ENCODE measurements at places on chromosomes 5 and 9. TPM values are rescaled to one million over a fixed set of nuclear protein-coding genes. Genes with fewer than 3 reads are reported as not detected.

GRCh38 chr5:147591120-147591519 is 81.3 kb upstream of the DPYSL3 start:
- H3K27ac ChIP-seq = no peak overlapping the region
- peak overlapping the region; percentile 40 for H3K4me3 ChIP-seq
- peaks cover 5% of the 10 kb centered on the region for H3K27me3 ChIP-seq

PLPP7 gene
- 11.0 TPM for total RNA-seq

DNA sequence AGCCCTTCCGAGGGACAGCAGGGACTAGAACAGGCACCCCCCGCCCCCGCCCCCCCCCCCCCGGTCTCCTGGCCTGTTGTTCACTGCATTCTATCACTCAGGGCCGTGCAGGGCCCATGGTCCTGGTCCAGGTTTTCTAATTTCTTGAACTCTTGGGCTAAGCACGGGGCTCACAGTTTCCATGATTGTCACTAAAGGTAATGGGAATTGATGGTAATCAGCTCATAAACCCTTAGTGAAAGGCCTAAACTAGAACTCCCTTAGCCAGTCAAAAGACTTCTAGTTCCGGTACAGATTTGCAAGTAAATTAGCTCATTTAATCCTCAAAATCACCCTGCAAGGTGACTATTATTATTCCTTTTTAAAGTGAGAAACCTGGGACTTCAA is 14.7 kb upstream of the PWWP2A start:
- no peaks in the 10 kb centered on the region for H3K36me3 ChIP-seq
- peaks cover 4% of the 10 kb centered on the region for H3K4me1 ChIP-seq
- no peak overlapping the region for H3K4me3 ChIP-seq
- H3K27ac ChIP-seq = no peak overlapping the region
- no peaks in the 10 kb centered on the region for H3K27me3 ChIP-seq

- H3K27ac ChIP-seq = peak within 1 kb of the TSS; percentile 73
- peak; percentile 5 for DNase-seq
- peak within 1 kb of the TSS; percentile 82 for H3K4me3 ChIP-seq
- peaks cover 14% of the 10 kb centered on the region for H3K27me3 ChIP-seq
Measured at GRCh38 chr9:132878695-132879456, at the start of gene SPACA9. Gene SPACA9 (plus strand): TSS chr9:132878898. CDS start chr9:132883948, 5,050 bp downstream.

ARL14EPL gene
- not detected for total RNA-seq

GRCh38 chr5:8550921-8551320 is 682.0 kb downstream of the MTRR start:
- no peak overlapping the region for H3K27ac ChIP-seq
- H3K4me3 ChIP-seq = no peak overlapping the region
- H3K36me3 ChIP-seq = no peaks in the 10 kb centered on the region
- H3K4me1 ChIP-seq = no peaks in the 10 kb centered on the region
- no peak for DNase-seq

- peak; percentile 43 for DNase-seq
- H3K27ac ChIP-seq = peak within 1 kb of the TSS; percentile 93
- H3K4me3 ChIP-seq = peak within 1 kb of the TSS; percentile 89
- H3K4me1 ChIP-seq = peaks cover 75% of the 10 kb centered on the region
- peaks cover 2% of the 10 kb centered on the region for H3K27me3 ChIP-seq
- no peaks in the 10 kb centered on the region for H3K36me3 ChIP-seq
Measured at GRCh38 chr9:69173891-69174615, at the start of gene TJP2. Gene TJP2 (plus strand): TSS chr9:69174277. CDS start chr9:69174373, 96 bp downstream.

ZNF462 gene
- total RNA-seq = 12.6 TPM

DNA sequence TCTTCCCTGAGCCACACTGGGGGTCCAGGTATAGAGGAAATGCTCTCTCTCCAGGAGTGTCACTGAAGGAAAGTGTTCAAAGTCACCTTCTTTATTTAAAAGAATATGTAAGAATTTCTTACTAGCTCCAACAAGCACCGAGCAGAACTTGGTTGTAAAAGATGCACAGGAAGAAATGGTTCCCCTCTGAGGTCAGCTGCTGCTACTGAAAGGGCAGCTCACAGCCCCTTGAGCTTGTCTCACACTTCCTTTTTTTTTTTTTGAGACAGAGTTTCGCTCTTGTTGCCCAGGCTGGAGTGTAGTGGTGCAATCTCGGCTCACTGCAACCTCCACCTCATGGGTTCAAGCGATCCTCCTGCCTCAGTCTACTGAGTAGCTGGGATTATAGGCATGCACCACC is 77.2 kb downstream of the PRRT1B start:
- peaks cover 23% of the 10 kb centered on the region for H3K4me1 ChIP-seq
- H3K27ac ChIP-seq = no peak overlapping the region
- no peak overlapping the region for H3K4me3 ChIP-seq
- H3K27me3 ChIP-seq = no peaks in the 10 kb centered on the region
- DNase-seq = no peak

DNA sequence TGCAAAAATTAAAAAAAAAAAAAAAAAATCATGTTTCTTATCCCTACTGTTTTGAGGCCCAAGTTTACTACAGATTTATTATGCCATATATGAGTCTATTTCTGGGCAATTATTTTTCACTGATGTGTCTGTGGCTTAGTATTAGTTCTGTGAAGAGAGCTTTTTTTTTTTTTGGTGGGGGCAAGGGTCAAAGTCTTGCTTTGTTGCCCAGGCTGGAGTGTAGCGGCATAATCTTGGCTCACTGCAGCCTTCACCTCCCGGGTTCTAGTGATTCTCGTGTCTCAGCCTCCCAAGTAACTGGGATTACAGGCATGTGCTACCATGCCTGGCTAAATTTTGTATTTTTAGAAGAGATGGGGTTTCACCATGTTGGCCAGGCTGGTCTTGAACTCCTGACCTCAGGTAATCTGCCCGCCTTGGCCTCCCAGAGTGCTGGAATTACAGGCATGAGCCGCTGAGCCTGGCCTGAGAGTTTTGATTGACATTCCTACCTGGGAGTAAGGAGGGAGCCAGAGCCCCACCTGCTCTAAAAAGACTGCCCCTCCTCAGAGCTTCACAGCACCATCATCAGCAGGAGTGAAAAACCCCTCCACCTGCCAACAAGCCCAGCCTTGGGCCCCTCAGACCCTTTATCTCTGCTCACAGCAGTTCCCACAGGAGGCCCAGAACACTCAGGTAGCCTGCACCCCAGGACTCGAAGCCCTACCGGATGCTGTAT is 36.1 kb upstream of the JADE2 start:
- H3K27ac ChIP-seq = no peak overlapping the region
- no peaks in the 10 kb centered on the region for H3K4me1 ChIP-seq
- peaks cover 9% of the 10 kb centered on the region for H3K27me3 ChIP-seq
- H3K4me3 ChIP-seq = no peak overlapping the region
- DNase-seq = no peak

GRCh38 chr5:148909040-148909439 is 82.6 kb downstream of the ADRB2 start:
- peak overlapping the region; percentile 4 for H3K4me3 ChIP-seq
- DNase-seq = peak; percentile 79
- H3K27me3 ChIP-seq = no peaks in the 10 kb centered on the region
- H3K27ac ChIP-seq = peak overlapping the region; percentile 94

- DNase-seq = peak; percentile 26
- H3K27me3 ChIP-seq = peaks cover 3% of the 10 kb centered on the region
Measured at GRCh38 chr5:60382716-60383115, 317.2 kb downstream of the DEPDC1B start.

DRD1 gene
- total RNA-seq = not detected

DNA sequence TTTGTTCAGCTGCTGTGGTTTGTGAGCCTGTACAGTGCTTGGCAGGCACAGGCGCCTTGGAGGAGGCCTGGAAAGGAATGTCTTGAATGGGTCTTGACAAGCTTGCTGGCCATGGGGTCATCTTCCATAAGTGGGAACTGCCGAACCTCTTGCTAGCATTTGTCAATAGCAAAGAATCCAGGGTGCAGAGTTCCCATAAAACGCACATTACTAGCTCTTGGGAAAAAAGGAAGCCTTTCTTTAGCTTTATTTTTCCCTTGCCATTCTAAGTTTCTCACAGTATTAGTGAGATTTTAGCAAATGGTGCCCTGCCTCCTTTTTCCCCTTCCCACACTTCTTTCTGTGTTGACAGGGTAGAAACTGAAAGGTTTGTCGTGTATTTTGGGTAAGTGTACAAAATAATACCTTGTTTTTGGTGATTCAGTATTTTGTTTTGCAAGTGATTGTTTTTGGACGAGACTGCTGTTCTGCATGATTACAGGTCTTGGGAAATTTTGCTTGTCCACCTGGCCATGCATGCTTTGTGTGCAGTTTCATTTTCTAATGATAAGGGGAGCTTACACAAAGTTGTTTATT is 82.0 kb downstream of the ADGRV1 start:
- H3K4me1 ChIP-seq = no peaks in the 10 kb centered on the region
- H3K27me3 ChIP-seq = no peaks in the 10 kb centered on the region
- DNase-seq = no peak
- H3K27ac ChIP-seq = no peak overlapping the region

DNA sequence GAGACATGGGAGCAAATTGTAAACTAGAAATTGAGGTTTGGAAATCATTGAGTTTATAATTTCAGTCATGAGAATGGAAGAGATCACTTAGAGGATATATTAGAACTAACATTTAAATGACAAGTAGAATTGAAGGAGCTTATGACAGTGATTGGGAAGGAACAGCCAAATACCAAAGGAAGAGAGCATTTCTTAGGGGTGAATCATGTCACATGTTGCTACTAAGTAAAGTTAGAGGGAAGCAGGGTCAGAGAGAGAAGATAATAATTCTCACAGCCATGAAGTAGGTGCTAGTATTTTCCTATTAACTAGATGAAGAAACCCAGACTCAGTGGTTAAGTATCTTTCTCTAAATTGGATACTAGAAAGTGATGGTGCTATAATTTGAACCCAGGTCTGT is 59.3 kb downstream of the COMMD10 start:
- H3K36me3 ChIP-seq = no peaks in the 10 kb centered on the region
- DNase-seq = peak; percentile 19
- no peaks in the 10 kb centered on the region for H3K4me1 ChIP-seq
- H3K27me3 ChIP-seq = no peaks in the 10 kb centered on the region
- no peak overlapping the region for H3K4me3 ChIP-seq

GRCh38 chr9:14985419-14985818 is 75.2 kb upstream of the FREM1 start:
- H3K36me3 ChIP-seq = no peaks in the 10 kb centered on the region
- no peaks in the 10 kb centered on the region for H3K4me1 ChIP-seq
- peaks cover 5% of the 10 kb centered on the region for H3K27me3 ChIP-seq
- no peak overlapping the region for H3K27ac ChIP-seq

DNA sequence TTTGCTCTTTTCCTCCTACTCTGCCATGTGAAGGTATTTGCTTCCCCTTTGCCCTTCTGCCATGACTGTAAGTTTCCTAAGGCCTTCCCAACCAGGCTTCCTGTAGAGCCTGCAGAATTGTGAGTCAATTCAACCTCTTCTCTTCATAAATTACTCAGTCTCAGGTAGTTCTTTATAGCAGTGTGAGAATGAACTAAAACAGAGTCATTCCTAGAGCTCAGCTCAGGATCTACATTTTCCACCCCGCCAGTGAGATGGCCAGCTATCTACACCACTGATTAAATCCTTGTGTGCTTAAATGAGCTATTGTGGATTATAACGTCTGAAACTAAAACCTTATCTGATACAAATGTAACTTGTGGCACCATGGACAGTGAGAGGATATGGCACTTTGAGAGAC is 55.0 kb downstream of the FRMD3 start:
- H3K27me3 ChIP-seq = peaks cover 2% of the 10 kb centered on the region
- H3K4me3 ChIP-seq = no peak overlapping the region
- H3K27ac ChIP-seq = no peak overlapping the region

CCL28 gene
- total RNA-seq = 0.11 TPM

OBP2B gene
- total RNA-seq = not detected

GRCh38 chr9:119074017-119074416 is 295.2 kb downstream of the BRINP1 start:
- no peaks in the 10 kb centered on the region for H3K27me3 ChIP-seq
- H3K36me3 ChIP-seq = no peaks in the 10 kb centered on the region
- no peak overlapping the region for H3K27ac ChIP-seq
- DNase-seq = no peak
- no peak overlapping the region for H3K4me3 ChIP-seq

DNA sequence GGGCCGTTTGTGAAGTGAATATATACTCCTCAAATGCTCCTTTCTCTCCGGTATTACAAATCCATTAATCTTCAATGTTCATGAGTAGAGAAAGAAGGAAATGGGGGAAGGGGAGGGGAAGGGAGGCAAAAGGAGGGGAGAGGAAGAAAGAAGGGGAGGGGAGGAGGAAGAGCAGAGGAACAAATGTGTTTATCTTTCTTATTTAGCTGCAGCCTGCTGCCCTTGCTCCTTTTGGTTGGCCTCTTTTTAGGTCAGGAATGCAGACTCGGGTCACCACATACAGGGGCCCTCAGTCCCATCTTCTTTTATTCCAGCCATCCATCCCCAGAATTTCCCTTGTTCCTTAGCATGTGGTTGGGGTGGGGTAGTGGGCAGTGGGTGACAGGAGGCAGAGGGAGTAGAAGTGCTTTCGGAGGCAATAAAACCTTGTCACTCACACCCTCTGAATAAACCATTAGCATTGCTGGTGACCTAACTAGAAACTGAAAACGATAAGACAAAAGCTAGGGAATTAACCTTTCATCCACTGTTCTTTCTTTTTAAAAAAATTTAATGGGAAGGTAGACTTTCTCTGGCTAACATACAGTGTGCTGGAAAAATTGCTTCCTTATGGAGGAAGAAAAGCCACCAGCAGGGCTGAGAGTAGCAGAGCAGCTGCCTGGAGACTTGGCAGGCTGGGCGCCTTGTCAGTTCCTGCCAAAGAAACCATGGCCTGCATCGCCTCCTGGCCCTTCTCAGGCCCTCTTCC is 16.8 kb upstream of the PRLR start:
- H3K4me1 ChIP-seq = no peaks in the 10 kb centered on the region
- H3K27ac ChIP-seq = no peak overlapping the region
- no peaks in the 10 kb centered on the region for H3K36me3 ChIP-seq
- H3K27me3 ChIP-seq = peaks cover 12% of the 10 kb centered on the region
- DNase-seq = no peak

- no peaks in the 10 kb centered on the region for H3K4me1 ChIP-seq
- peaks cover 6% of the 10 kb centered on the region for H3K27me3 ChIP-seq
- no peak for DNase-seq
- H3K4me3 ChIP-seq = no peak overlapping the region
- H3K36me3 ChIP-seq = no peaks in the 10 kb centered on the region
Measured at GRCh38 chr9:68825762-68826472, 120.9 kb downstream of the PIP5K1B start.

DNA sequence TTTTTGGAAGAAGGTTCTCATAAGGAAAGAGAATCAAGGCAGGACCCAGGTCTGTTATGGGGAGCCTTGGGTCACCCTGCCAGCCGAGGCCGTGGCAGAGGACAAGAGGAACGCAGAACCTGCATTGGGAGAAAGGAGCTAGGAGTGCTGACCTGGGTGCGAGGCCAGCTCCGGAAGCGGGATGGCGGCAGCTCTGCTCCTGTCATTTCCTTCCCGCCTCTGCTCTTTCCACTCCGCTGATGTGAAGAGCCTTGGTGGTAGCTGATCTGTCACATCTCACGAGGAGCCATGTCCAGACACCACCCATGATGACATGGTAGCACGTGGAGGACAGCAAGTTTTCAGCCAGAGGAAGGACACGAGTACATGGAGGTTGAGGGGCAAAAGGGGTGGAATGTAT is 109.5 kb upstream of the COL5A1 start:
- H3K27me3 ChIP-seq = peaks cover 2% of the 10 kb centered on the region
- H3K4me3 ChIP-seq = no peak overlapping the region
- H3K27ac ChIP-seq = no peak overlapping the region
- H3K4me1 ChIP-seq = peaks cover 30% of the 10 kb centered on the region
- H3K36me3 ChIP-seq = peaks cover 19% of the 10 kb centered on the region

Data from HFFc6 (cell line).